HFF-Myc (cell line): ENCODE measurements at places on chromosomes 7 and 10.

DNA sequence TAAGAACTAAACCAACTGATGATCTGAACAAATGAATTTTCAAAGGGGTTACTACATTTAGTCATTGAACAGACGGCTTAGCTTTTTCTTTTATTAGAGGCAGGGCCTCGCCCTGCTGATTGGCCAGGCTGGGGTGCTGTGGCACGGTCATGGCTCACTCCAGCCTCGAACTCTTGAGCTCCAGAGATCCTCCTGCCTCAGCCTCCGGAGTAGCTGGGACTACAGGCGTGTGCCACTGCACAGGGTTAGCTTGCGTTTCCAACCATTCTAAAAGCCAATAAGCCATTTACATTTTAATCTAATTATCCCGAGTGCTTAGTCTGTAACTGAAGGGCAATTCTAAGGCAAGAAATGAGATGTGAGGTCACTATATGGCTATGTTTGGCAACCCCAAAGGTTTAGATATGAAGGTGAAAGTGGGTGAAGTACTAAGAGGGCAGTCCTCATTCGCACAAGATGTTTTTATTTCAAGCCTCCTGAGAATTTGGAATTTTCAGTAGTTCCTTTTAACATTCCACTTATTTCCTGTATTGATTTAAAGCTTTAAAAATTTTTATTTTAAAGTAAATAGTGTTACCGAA, 1.6 kb upstream of the CDK13 start:
- no peak for DNase-seq

GRCh38 chr7:81618396-81619014, 151.3 kb downstream of the HGF start:
- peak; percentile 85 for DNase-seq

DNA sequence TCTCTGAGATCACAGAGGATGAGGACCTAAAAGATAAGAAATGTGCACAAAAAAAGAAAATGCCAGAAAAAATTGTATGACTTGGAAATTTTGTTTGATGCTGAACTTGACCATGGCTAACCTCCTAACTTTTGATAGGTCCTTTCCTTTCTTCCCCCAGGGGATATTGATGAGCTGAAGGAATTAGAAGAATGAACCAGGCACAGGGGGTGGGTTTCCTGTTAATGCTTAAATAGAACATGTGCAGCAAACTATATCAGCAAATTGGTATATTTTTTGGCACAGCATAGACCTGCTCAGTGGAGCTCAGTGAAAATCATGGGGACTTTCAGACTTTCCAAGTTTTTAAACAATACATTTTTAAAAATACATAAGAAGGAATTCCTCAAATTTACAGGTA, 300.7 kb downstream of the HDAC9 start:
- DNase-seq = no peak

- no peak for DNase-seq
Observed at GRCh38 chr10:115023715-115024114, 69.5 kb upstream of the ATRNL1 start.

DNA sequence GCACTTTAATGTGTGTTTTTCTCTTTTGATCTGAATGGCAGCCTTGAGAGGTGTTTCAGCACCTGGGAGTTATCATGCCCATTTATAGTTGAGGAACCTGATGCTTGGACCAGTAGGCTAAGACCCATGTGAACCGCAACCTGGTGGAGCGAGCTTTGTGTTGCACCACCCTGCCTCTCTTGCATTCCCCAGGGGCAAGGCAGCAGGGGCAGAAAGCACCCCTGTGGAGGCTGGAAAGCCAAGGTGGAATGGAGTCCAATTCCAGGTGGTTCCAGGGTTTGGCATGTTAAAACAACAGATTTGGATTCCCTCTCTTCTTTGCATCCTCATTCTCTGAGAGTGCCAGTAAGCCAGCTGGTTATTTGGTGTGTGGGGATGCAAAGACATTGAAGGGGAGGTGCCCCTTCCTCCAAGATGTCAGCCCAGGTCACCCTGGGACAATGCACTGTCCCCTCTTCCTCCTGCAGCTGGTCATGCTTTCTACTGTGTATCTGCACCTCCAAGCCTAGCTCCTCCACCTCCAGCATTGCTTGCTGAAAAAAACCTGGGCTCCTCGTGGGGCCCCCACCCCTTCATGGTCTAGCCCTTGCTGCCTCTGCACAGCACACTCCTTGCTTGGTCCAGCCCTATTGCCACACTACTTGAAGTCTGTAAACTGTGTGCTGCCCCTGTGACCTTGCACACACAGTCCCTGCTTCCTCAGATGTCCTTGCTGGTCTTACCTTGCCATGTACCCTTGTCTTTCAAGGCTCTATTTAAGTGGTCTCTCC, 5.6 kb upstream of the CDH23 start:
- DNase-seq = no peak

- DNase-seq = no peak
Observed at GRCh38 chr10:78657163-78657861, 411.5 kb upstream of the ZMIZ1 start.
